ENCODE measurements at places on chromosomes 13 and 19.

- DNase-seq = peak; percentile 86
These were observed 51.9 kb downstream of the CELF5 start for GRCh38 chr19:3276341-3276799.

DNA sequence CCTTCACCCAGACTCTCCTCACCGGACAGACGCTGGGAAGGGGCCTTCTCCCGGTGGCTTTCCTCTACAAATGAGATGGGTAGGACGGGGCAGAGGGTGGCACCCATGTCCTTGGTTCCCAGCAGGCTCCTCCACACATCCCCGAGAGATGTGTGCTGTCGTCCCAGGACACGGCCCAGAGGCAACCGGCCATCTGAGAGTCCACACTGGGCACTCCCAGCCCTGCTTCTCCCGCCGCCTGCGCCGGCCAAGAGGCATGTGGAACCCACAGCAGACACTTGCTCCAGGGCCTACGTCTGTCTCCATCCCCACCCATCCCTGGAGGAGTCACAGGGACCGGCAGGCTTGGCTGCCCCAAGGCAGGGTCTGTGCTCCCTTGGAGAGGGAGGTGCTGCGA lies 179.9 kb downstream of the KDM4B start:
- no peak for DNase-seq

DNA sequence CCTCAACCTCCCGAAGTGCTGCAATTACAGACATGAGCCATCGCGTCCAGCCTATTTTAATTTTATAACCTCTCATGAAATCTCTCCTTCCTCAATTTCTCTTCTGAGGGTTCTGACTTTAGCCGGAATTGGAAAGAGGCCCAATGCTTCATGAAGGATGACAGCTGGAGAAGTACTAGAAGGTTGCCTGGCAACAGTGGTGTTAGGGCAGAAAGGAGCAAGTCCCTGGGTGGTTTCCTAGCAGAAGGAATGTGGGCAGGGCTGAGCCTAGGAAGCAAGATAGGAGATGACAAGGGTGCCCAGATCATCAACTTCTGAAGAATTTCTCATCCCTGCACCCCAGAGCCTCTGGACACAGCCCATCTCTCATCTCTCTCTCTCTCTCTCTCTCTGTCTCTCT lies 25.8 kb downstream of the CACNG6 start:
- DNase-seq = peak; percentile 29

- DNase-seq = peak; percentile 55
These were observed 28.4 kb downstream of the UBAC2 start for GRCh38 chr13:99228737-99229691.

DNA sequence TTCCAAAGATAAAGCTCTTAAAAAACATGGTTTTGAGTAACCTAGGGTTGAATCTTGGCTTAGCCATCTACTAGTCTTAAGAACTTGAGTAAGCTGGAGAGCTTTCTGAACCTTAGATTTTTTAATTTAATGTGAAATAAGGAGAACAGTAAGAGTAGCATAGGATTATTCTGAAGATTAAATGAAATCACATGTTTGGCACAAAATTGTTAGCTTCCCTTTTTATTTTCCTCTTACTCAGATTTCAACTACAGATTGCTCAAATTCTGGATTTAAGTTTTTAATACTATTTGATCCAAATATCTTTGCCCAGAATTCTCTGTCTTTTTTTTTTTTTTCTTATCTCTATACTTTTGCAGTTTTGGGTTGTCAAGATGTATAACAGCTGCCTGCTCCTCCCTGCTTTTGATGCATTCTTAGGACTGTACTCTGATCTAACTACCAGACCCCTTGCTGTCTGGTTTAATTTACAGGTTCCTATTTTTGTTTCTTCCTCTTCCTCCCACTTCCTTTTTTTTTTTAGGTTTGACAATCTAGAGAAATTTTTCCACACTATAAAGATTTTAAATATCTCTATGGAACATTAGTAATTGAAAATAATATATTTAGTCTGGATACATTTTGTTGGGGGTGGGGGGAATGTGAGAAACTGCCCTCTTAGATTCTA lies 12.3 kb downstream of the POMP start:
- DNase-seq = no peak

GRCh38 chr13:33103457-33103856 lies 87.2 kb downstream of the KL start:
- no peak for DNase-seq

GRCh38 chr19:6226012-6226411 lies 53.8 kb downstream of the MLLT1 start:
- DNase-seq = no peak

- no peak for DNase-seq
These were observed 35.2 kb upstream of the SLC46A3 start for GRCh38 chr13:28753946-28754345.

DNA sequence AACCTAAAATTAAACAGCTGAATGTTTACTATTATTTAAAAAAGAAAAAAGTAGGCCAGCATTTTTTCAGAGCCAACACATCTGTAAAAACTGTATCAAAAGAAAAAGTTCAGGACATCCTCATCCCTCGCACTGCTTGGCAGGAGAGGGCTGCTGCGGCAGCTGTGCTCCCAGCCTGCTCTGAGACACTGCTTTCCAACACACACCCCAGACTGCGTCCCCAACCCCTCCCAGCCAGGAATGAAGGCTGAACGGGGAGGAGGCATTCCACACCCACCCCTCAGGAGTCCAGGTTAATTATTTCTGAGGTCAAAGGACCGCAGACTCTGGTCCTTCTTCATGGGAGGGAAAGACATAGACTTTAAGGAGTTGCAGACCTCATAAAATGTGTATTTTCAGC lies 43.1 kb downstream of the COL4A1 start:
- DNase-seq = no peak

- DNase-seq = no peak
These were observed 101.6 kb downstream of the RGCC start for GRCh38 chr13:41558781-41559560.

- no peak for DNase-seq
These were observed 482.2 kb downstream of the SLITRK5 start for GRCh38 chr13:88153353-88153752.

DNA sequence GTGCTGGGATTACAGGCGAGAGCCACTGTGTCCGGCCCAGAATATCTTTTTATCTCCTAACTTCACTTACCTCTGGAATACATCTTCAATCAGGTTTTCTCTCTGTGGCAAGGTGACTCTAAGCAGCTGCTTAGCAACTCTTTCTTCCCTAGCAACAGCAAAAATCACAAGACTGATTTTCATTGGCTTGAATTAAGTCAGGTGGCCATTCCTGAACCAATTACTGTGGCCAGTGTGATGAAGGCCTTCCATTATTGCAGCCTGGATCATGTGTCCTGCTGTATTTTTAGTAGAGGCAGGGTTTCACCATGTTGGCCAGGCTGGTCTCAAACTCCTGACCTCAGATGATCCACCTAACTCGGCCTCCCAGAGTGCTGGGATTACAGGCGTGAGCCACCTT lies 9.0 kb upstream of the LTBP4 start:
- peak; percentile 81 for DNase-seq

- DNase-seq = no peak
These were observed 78.8 kb upstream of the TMTC4 start for GRCh38 chr13:100753376-100753775.

DNA sequence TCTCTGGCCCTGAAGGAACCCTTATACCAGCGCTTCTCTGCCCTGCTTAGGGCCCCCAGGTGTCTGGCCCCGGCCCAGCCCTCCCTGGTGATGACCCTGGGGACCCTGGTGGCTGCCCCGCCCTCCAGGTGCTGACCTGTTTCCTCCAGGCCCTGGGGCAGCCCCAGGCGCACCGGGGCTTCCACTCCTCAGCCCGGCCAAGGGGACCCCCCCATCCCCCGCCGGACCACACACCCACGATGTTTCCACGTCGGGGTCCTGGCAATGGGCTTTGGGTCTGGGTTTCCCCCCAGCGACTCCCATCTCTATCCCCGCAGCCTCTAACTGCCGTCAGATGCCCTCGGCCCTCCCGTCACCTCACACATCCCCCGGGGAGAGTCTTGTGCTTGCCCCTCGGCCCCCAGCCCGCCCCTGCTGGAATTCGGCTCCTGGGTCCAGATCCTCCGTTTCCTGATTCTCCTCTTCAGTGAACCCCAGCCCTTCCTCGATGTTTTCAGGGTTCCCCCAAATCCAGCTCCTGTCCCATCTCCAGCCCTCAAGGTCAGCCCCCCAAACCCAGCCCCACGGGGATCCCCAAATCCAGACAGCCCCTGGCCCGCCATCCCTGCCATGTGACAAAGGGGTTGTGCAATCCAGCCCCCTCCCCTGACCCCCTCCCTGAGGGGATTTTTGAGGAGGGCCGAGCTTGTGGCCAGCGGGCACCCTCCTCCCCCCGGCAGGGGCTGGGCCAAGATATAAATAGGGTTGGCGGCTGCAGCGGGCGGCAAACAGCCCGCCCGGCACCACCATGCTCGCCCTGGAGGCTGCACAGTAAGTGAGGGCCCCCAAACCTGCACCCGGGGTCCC lies at the start of gene SPIB:
Gene SPIB (plus strand): TSS at position 763 of the 846 bp plus-strand sequence. CDS start 25 bp downstream, at position 788.
- DNase-seq = no peak

DNA sequence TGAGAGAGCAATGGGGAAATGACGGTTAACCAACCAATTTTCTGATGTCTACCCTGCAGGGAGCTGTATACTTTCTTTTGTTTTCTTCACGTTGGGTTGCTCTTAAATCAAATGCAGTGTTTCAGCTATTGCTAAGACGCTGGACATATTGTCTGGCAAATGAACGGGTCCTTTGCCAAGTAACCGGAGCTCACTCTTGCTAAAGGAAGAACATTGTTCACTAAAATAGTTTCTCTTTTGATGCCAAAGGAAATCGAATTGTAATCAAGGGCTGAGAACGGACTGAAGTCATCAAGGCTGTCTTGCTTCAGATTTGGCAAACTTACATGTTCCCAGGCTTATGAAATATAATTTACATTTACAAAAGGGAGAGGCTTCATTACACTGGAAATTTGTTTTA lies 142.3 kb upstream of the ARGLU1 start:
- DNase-seq = no peak

- DNase-seq = peak; percentile 12
These were observed 46.0 kb downstream of the TNFRSF19 start for GRCh38 chr13:23616228-23616627.

GRCh38 chr13:35718084-35718483 lies 241.6 kb upstream of the MAB21L1 start:
- DNase-seq = no peak

- DNase-seq = no peak
These were observed 10.7 kb upstream of the CRTC1 start for GRCh38 chr19:18672606-18673337.

- no peak for DNase-seq
These were observed 432.7 kb downstream of the SLITRK5 start for GRCh38 chr13:88103824-88104223.

DNA sequence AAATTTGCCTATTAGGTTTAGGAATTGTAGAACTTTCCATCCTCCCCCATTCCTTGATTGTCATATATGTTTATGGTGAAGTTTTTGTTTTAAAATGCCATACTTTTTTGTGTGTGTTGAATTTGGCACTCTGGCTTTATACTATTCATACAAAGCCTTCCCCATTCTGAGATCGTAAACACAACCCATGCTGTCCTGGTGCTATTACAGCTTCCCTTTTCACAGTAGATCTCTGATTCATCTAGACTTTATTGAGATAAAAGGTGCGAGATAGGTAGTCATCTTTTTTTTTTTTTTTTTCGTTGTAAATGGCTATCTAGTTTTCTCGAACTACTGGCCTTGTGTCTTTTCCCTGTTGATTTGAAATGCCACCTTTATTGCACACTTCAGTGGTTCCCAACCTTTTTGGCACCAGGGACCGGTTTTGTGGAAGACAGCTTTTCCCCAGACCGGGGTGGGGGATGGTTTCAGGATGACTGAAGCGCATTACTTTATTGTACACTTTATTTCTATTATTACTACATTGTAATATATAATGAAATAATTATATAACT lies 94.6 kb downstream of the LRCH1 start:
- no peak for DNase-seq

DNA sequence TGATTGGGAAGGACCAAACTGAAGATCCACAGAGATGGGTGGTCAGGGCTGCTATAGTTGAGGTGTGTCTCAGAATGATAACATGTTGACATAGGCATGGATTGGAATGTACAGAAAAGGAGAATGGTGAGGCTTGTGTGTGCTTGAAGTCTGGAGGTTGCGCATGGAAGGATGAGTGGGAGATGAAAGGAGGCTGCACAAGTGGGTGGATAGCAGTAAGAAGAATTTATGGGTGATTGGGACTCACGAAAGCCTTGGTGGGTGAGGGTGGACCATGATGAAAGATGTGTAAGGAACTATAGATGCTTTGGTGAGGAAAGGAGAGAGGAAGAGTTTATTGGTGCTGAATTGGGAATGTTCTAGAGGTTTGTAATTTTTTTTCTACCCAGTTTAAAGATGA lies 1287.7 kb downstream of the UQCRFS1 start:
- DNase-seq = no peak

DNA sequence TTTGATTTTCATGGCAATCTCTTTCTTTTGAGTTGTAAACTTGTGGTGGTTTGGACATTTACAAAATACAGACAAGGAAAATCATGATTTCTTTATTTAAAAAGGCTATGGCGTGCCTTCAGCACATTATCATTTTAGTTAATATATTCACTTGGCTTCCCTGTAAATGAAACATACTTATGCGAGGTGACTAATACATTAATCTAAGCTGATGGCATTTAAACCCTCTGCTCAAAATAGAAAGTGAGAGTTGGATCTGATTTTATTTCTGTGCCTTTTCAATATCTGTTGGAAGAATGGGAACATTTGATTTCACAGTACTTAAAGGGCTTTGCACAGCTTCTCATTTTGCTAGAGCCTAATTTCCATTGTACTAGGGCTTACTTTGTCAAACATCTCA lies 289.8 kb downstream of the MTUS2 start:
- DNase-seq = no peak

DNA sequence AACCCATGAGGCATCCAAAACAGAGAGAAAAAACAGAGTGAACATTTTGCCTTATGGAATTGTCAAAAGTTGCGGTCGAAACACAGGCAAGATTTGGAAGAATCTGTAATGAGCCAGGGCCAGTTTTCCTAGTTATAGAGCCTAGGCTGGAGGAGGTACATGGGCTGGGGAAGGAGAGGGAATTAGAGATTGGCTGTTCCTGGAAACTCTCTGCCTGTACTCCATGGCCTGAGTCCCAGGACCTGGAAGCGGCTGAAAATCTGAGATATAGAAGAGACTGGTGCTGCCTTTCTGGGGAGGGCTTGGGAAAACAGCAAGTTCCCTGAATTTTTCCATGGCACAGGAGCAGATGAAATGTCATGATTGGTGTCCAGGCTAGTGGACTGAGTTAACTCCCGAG lies 122.8 kb upstream of the KLF12 start:
- no peak for DNase-seq

DNA sequence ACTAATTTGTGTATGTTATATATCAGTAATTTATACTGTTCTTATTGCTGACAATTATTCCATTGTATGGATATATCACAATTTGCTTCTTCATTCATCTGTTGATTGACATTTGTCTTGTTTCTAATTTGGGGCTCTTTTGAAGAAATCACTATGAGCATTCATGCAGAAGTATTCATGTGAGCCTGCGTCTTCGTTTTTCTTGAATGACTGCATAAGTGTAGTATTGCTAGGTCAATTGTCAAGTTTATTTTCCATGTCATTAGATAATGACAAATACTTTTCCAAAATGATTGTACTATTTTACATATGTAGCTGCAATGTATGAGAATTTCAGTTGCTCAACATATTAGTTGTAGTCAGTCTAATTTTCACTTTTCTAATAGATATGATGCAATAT lies 1796.9 kb downstream of the SLITRK5 start:
- DNase-seq = no peak

Measured in Caki2 (cell line).